Epithelial cell of esophagus (primary cell): ENCODE measurements at places on chromosomes 2 and 18.

- peak; percentile 23 for DNase-seq
Observed at GRCh38 chr2:33616873-33617272, 17.8 kb upstream of the FAM98A start.

GRCh38 chr2:216539791-216540241 lies 41.2 kb downstream of the RPL37A start:
- peak; percentile 93 for DNase-seq

GRCh38 chr2:30738141-30738911 lies 68.9 kb downstream of the CAPN13 start:
- DNase-seq = no peak

DNA sequence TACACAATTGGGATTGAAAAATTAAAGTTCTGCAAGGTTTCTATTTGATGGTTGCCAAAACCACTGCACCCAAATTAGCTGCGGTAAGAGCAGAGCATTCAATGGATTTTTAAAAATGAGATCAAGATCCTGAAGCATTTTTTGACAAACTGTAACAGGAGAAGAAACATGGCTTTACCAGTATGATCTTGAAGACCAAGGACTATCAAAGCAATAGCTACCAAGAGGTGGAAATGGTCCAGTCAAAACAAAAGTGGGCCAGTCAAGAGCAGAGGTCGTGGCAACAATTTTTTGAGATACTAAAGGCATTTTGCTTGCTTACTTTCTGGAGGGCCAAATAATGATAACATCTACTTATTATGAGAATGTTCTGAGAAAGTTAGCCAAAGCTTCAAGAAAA lies 186.8 kb downstream of the RDH14 start:
- DNase-seq = no peak

- DNase-seq = no peak
Observed at GRCh38 chr18:48321536-48321935, 87.6 kb downstream of the ZBTB7C start.

GRCh38 chr2:3265981-3266924 lies 111.4 kb downstream of the EIPR1 start:
- DNase-seq = no peak

GRCh38 chr2:141317986-141318385 lies 812.8 kb downstream of the LRP1B start:
- no peak for DNase-seq

DNA sequence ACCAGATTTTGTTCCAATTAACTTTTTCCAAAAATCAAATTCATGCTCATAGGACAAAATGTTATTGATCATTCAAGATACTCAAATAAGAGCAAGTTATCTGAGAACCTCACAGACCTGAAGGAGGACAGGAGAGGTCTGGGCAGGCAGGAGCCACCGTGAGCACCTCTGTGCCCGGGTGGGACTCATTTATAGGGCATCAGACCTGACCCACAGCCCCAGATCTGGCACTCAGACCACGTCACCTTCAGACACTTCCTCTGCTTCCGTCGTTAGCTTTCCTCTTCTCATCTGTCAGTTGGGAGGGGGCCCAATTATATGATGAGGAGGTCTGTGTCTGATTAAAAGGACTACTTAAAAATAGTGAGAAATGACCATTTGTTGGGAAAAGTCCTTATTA lies 169.4 kb downstream of the EIPR1 start:
- no peak for DNase-seq

DNA sequence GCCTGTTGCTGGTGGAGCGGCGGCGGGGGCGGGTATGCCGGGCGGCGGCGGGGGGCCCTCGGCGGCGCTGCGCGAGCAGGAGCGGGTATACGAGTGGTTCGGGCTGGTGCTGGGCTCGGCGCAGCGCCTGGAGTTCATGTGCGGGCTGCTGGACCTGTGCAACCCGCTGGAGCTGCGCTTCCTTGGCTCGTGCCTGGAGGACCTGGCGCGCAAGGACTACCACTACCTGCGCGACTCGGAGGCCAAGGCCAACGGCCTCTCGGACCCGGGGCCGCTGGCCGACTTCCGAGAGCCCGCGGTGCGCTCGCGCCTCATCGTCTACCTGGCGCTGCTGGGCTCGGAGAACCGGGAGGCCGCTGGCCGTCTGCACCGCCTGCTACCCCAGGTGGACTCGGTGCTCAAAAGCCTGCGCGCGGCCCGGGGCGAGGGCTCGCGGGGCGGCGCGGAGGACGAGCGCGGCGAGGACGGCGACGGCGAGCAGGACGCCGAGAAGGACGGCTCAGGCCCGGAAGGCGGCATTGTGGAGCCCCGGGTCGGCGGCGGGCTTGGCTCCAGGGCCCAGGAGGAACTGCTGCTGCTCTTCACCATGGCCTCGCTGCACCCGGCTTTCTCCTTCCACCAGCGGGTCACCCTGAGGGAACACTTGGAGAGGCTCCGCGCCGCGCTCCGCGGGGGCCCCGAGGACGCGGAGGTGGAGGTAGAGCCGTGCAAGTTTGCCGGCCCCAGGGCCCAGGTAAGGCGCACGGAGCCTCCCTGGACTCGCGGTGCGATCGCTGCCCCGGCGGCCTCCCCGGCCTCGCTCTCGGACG lies 1.0 kb downstream of the ZCCHC2 start:
- peak; percentile 66 for DNase-seq

DNA sequence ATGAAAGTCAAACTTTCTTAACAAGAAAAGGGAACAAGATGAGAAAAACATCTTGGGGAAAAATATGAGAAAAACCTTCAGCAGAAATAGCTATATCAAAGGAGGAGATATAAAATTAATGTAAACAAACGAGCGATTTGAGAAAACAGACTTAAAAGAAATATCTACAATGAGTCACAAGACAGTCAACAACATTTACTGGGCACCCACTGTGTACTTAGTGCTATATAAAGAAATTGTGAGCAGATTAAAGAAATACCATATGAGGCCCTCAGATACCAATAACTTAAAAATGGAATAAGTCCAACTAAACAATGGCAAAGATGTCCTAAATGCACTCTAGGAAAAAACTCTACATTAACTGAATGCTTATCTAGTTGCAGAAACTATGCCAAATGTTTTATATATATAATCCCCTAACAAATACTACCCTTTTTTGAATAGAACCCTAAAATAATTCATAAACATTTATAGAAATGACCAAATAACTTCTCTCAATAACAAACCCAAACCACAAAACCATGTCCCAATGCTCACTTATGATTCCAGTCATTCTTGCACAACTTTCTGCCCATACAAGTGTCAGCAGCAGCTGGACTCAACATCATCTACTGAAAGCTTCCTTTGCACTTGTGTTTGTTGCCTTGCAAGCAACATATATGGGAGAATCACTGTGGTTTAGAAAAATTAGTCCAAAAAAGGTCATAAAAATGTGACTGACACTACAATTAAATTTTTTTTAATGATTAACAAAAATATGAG lies 83.5 kb downstream of the COBLL1 start:
- peak; percentile 66 for DNase-seq

DNA sequence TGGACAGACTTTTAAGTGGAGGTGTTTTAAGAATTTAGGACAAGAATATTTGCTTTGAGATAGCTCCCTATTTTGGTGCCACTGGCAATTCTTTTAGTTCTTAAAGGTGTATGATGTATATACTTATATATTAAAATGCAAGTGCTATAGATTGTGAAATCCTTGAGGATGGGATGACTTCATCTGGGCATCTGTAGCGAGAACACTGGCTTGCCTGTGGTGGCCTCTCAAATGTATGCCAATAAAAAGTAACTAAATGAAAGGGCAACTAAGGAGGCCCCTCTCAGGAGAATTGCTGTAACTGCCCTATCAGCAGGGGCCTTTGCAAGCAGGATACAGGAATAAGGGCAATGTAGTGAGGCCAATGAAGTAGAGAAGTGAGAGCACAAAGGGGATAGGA lies 2.6 kb upstream of the THUMPD2 start:
- DNase-seq = peak; percentile 26

DNA sequence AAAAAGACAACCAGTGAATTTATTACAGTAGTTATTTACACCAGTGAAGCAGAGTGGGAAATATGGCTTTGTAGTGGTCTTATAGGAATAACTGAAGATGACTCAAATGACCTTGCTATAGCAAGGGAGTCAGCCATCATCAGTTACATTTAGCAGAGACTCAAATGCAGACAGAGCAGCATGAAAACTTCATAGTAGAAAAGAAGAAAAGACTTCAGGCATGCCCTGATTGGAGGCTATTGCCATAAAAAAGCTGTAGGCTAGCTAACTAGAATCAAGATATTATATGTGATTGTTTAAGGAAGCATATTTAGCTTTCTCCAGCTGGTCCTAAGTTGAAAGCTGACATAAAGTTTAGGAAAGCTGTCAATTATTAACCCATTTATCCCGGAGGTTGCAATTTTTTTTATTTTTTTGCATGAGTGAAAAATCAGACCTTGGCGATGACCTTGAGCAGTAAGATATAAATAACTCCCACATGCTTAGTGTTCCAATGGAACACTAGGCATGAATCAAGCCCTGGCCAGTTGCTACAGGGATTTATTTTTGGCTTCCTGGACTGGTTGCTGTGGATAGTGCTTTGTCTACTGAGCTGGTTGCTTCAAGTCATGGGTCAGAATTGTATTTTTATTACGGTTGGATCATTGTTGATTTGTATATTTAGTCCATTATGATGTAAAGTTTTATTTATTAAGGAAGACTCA lies 675.6 kb upstream of the VRK2 start:
- no peak for DNase-seq

GRCh38 chr18:21215490-21215889 lies 26.5 kb upstream of the GREB1L start:
- no peak for DNase-seq

DNA sequence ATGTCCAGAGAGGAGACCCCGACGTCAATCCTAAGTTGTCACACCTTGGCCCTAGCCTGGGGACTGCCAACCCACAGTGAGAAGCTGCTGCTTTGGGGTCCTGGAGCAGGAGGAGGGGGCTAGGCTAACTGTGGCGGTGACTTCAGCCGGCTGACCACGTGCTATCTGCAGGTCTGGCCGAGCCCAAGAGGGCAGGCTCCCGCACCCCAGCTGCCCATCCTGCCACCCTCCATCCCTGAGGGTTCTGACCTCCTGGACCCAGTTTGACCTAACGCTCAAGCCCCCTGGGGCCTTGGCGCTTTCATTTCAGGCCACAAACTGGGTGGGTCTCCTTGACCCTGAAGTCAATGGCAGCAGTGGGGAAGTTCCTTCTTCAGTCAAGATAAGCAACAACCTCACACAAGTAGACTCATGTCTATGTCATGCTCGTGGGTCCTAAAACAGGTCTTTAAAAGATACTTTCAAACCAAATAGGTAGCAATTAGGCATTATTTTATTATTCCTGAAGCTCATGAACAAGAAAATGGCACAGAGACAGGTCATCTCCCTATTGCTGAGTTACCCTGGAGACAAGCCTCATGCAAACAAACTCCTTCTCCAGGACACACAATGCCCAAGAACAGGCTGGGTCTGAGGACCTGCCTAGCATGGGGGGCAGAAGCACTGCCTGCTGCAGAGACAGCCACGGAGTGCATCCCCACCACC lies 2.3 kb downstream of the HES6 start:
- DNase-seq = no peak

- DNase-seq = peak; percentile 30
Observed at GRCh38 chr2:59884166-59884565, 669.3 kb downstream of the BCL11A start.

GRCh38 chr18:48550101-48550729 lies 11.4 kb downstream of the CTIF start:
- DNase-seq = no peak

GRCh38 chr18:52678034-52678433 lies 338.0 kb downstream of the DCC start:
- DNase-seq = no peak

GRCh38 chr2:237941239-237941638 lies 25.6 kb upstream of the UBE2F start:
- no peak for DNase-seq

GRCh38 chr18:78986018-78986481 lies 6.4 kb downstream of the SALL3 start:
- peak; percentile 16 for DNase-seq

GRCh38 chr2:120855855-120856405 lies 120.3 kb downstream of the GLI2 start:
- DNase-seq = no peak

DNA sequence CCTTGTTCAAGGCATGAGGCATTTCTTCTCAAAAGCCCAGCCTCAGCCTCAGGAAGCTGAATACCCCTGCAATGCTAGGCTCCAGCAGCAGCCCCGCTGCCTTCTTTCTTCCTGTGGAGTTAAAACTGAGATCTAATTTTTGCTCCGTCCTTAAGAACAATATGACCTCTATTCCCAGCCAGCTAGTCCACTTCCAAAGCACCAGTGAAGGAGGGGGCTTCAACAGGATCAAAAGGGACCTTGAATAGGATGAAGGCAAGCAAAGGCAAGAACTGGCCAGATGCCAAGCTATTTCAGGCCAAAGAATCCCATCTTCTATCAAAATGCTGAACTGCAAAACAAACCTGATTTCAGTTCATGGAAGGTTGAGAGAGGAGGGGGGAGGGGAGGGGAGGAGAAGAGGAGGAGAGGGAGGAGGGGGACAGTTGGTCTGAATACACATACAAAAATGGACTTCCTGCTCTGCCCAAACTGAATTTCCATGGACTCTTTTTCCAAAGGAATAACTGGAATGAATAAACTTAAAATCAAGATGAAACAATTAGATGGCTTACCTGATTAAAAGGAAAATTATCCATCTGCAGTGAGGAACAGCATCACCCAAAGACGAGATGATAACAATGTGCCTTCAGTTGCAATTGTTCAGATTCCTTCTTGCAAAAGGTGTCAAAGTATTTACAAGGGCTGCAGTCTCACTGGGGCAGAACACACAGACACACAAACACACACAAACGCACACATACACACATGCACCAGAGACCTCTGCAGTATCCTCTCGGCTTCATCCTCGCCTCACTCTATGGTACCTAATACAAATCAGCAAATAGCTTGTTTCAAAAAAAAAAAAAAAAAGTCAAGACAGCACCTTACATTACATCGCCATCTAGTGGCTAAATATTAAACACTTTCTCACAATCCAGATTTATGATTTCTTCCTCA lies at the start of gene SCN1A:
Gene SCN1A, minus strand, starts transcription at position 804 of the 939 bp plus-strand sequence. CDS start 54,399 bp downstream, outside the sequence.
- DNase-seq = peak; percentile 51

GRCh38 chr2:106288873-106289272 lies 94.8 kb upstream of the UXS1 start:
- no peak for DNase-seq

GRCh38 chr2:34069604-34070003 lies 470.5 kb upstream of the FAM98A start:
- no peak for DNase-seq

DNA sequence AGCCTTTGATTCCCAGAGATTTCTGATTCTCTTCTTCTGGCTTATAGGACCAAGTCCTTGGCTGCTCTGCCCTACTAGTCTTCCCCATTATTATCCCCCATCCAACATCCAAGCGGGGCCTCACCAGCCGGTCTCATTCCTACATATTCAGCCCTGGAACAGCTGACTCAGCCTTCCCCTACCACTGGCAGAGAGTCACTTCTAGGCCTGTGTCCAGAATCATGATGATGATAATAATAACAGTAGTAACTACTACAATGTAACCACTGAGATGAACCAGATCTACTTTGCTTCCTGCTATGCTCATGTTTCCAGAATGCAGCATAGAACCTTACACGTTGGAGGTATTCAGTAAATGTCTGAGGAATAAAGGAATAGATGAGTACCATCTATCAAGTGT lies 295.2 kb downstream of the SRBD1 start:
- no peak for DNase-seq

- no peak for DNase-seq
Observed at GRCh38 chr2:127040169-127040568, 66.8 kb downstream of the BIN1 start.

- peak; percentile 99 for DNase-seq
Observed at GRCh38 chr2:174023591-174024523, 58.7 kb upstream of the SP3 start.
